ENCODE measurements at places on chromosomes 4 and X. TPM values are rescaled to one million over a fixed set of nuclear protein-coding genes. Genes with fewer than 3 reads are reported as not detected.

Gene HS3ST1
- total RNA-seq: 0.50 TPM

GRCh38 chr4:38174801-38175200 is 214.6 kb downstream of the PTTG2 start:
- no peak for DNase-seq

Gene ODAM
- not detected for total RNA-seq

GRCh38 chrX:31796624-31797023 is 724.8 kb upstream of the FTHL17 start:
- no peak for DNase-seq

DNA sequence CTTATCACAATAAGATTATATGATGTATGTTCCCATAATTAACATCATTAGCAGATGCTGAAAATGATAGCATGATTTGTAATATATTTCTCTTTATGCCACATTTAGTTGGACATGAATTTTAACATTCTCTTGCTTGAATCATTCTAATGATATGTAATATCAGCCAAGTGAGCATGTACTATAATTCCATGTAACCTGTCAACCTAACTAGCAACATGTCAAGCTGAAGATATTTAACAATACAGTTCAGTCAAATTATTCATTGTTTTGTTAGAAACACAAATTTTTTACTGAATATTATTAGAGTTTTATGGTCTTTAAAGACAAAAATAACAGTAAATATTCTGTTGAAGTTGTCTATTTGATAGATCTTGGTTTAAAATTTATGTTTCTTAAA is 920.4 kb upstream of the PCDH10 start:
- DNase-seq: no peak
